LoVo (cell line): ENCODE measurements at places on chromosomes 5 and 9.

DNA sequence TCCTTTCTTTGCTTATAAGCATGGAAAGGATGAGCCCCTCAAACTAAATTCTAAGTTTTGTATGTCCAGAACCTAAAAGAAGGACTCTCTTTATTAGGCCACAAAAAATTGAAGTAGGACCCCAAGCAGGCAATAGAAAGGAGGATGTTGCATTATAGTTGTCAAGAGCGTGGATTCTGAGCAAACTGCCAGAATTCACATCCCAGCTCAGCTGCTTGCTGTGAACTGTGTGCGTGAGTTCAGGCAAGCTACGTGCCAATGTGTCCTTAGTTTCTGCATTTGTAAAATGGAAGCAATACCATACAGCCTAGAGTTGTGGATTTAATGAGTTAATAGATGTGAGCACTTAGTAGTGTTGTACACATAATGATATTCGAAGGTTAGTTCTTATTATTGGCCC is 70.6 kb upstream of the SLC44A1 start:
- DNase-seq, result no peak

GRCh38 chr9:573691-574410 is 267.6 kb upstream of the DMRT1 start:
- DNase-seq, result no peak

- DNase-seq, result no peak
Observed at GRCh38 chr5:39588179-39588578, 163.4 kb upstream of the DAB2 start.

DNA sequence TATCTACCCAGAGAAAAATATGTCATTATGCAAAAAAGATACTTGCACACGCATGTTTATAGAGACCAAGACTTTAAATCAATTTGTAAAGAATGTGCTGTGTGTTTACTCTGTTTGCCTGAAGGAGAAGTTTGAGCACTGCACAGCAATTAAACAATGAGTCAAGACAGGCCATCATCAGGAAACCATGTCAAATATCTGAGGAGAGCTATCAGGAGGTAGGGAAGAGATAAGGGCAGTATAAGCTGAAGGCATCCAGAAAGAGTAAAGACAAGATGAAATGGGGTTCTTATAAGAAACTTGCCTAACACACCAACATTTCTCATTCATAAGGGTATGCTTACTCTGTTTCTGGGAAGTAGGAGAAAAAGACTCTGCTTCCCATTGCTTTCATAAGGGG is 405.8 kb upstream of the PTGER4 start:
- no peak for DNase-seq

DNA sequence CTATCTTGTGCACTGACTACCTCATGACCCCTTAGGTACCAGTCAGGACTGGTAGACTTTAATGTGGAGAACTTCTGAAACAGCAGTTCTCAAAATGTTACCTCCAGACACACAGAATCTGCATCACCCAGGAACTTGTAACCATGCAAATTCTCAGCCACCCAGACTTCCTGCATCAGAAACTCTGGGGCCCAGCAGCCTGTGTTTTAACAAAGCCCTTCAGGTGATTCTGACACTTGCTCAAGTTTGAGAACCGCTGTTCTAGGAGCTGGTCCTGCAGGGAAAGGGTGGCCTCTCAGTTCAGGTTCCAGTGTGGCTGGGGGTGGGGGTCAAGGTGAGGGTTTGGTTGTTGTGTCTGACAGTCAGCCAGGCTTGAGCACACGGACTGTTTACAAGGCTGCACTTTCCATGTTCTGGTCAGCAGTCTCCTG is 28.4 kb downstream of the ZFP62 start:
- no peak for DNase-seq

- no peak for DNase-seq
Observed at GRCh38 chr9:104974053-104974962, 46.4 kb upstream of the ABCA1 start.

- no peak for DNase-seq
Observed at GRCh38 chr5:60274747-60275146, 381.2 kb upstream of the PDE4D start.

DNA sequence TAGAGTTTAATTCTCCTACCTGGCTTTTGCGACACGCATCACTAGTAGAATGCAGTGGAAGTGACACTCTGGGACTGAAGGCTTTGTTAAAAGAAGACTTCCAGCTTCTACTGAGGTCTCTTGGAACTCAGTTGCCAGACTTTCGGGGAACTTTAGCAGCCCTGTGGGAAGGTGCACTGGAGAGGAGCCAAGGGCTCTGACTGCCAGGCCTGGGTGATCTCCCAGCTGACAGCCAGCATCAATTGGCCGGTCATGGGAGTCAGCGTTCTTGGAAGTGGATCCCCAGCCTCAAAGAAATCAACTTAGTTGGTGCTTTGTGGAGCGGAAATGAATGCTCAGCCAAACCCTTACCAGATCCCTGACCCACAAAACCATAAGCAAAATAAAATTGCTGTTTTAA is 87.1 kb downstream of the OSTF1 start:
- DNase-seq, result no peak

- no peak for DNase-seq
Observed at GRCh38 chr5:5179597-5179996, 39.5 kb downstream of the ADAMTS16 start.

DNA sequence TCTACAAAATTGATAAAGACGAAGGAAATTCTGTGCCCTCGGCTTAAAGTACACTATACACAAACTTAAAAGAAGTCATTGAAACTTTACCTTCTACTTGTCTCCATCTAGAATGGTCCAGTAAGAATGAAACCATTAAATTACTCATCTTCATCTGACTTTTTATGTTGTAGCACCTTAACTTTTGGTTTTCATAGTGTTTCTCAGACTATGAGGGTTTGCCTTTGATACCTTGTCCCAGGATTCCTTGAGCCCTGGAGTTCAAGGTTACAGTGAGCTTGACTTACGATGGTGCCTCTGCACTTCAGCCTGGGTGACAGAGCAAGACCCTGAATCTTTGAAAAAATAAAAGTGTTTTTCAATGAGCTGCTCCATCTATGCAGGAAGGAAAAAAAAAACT is 132.2 kb downstream of the CDC42SE2 start:
- no peak for DNase-seq

- no peak for DNase-seq
Observed at GRCh38 chr5:143987264-143987663, 175.3 kb downstream of the HMHB1 start.

DNA sequence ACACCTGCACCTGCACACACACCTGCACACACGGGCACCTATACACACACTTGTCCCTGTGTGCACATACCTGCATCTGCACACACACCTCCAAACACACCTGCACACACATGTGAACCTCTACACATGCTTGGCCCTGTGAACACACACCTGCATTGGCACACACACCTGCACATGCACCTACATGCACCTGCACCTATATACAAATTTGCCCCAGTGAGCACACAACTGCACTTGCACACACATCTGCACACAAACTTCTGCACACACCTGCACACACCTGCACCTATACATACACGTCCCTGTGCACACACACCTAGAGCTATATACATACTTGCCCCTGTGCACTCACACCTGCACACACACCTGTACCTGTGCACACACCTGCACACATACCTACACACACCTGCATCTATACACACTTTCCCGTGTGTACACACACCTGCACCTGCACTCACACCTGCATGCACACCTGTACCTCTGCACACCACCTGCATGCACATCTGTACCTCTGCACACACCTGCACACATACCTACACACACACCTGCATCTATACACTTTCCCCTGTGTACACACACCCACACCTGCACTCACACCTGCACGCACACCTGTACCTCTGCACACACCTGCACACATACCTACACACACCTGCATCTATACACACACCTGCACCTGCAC is 21.5 kb upstream of the LPCAT1 start:
- DNase-seq, result no peak

- DNase-seq, result no peak
Observed at GRCh38 chr9:126700903-126701812, 87.4 kb downstream of the LMX1B start.

GRCh38 chr5:37808945-37809344 is 30.9 kb downstream of the GDNF start:
- no peak for DNase-seq

DNA sequence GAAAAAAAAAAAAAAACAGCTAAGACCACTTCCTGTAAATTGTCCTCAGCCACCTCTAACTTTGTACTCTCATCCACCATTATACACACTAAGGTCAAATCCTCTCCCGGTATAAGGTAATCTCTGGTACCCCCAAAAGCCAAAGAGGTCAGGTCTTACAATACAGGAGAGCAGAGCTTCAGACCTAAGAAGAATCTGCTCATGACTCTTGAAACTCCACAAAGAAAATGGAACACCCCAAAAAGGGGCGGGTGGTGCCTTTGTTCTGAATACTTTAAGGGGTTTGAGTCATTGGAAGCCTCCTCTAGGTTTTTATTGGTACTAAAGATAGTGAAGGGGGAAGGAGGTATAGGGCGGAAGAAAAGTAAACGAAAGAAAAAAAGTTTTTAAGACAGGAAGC is 69.8 kb downstream of the COL15A1 start:
- DNase-seq, result no peak

DNA sequence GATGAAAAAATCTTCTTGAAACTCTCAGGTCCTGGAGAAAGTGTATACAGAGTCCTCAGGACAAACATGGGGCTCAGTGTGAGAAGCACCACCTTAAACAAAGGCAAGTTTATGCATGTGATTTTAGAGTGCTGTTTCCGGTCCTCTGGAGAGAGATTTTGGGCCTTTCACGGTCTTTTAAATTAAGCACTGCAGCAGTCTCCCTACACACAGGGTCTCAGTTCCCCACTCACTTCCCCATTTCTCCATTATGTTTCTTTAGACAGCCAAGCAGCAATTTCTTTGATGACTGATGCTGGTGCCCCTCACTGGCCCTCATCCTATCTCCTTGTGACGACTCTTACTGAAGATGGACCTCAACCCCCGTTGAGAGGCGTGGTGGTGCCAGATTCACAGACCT is 220.2 kb upstream of the CLINT1 start:
- DNase-seq, result no peak

- DNase-seq, result no peak
Observed at GRCh38 chr5:117143406-117143805, 568.8 kb upstream of the SEMA6A start.

GRCh38 chr5:126369995-126370731 is 53.0 kb upstream of the GRAMD2B start:
- DNase-seq, result peak; percentile 31

- DNase-seq, result no peak
Observed at GRCh38 chr5:54610197-54610944, 92.8 kb downstream of the SNX18 start.

GRCh38 chr5:89179731-89180130 is 296.7 kb upstream of the MEF2C start:
- no peak for DNase-seq

- DNase-seq, result no peak
Observed at GRCh38 chr5:161299053-161299452, 247.5 kb downstream of the GABRB2 start.

- DNase-seq, result no peak
Observed at GRCh38 chr5:67515762-67516161, 319.2 kb upstream of the CD180 start.

GRCh38 chr5:142981886-142982820 is 212.0 kb downstream of the ARHGAP26 start:
- DNase-seq, result no peak

GRCh38 chr9:128384801-128385495 is 13.8 kb downstream of the URM1 start:
- DNase-seq, result no peak

DNA sequence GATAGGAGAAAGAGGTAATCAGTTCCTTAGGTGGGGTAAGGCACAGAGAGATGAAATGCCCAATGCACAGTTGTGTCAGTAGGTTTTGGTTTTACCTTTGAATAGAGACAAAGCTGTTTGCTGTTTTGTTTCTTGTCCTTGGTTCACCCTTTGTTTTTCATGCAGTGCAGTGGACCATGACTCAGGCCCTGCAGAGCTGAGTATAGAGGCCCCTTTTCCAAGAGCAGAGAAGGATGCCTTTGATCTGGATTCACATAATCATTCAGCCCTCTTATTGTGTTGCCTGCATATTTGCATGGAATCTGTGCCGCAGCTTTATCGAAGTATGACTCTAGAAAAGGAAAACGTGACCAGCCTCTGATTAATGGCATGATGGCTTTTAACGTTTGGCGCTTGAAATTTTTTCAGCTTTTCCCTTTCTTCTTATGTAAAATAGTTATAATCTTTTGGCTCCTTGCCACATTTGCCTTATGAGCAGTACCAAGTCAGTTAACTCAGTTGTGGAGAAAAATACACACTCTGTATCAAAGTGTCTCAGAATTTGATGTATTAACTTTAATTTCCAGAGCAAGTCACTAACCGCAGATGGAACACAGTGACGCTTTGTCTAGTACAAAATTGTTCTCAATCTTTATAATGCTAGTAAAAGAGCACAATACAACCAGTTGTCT is 197.6 kb downstream of the KDM4C start:
- DNase-seq, result no peak

- DNase-seq, result no peak
Observed at GRCh38 chr5:71782393-71782770, 63.3 kb downstream of the CARTPT start.

DNA sequence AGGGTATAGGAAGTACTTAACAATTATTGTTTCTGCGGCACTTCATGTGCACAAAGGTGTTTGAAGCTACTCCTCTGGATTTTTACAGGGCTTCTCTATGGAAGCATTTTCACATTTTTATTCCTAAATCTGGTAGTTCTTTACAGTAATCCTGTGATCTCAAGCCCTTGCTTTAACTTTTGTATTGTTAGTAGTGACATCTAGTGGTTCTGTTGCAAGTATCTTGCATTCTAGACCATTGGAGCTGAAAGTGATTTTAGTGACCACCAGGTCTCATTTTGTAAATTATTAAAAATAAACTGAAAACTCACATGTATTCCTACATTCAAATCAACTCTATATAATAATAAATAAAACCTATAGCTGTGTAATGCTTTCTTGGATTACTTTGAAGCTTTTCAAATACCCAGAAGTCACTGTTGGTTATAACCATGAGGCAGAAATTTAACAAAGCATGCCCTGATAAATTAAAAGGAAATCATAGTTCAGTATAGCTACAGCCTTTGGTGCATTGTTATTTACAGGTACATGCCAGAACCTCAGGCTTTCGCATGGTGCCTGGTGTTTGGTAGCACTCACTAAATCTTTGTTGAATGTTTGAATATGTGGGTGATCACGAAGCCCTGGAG is 18.9 kb downstream of the RPS23 start:
- DNase-seq, result no peak

DNA sequence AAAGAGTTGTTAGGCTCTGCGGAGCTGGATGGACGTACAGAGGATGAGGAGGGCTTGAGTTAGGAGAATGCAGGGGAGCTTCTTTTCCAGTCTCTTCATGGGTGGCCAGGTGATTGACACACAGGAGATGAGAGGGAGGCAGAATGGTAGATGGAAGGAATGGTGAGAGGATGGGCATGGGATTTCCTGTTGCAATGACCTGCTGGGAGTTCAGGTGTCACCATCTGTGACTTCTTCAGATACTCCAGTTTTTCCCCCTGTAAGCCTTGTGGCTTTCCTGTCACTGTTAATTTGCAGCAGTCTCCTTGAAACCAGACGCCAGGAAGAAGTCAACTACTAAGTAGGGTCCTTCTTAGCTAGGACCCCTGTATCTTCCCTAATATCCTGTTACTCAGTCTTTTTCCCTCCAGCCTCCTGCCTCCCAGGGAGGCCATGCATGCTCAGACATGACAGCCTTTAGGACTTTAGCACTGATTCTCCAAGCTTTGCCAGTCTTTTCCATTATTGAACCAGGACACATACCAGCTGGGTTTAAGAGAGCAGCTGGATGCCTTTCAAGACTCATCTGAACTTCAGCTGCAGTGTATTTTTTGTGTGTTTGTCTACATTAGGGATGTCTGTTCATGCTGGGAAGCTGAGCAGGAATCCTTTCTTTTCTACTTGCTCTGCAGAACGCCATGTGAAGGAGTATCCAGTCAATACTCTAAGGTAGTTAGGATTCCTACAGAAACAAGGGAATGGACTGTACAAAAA is 67.2 kb upstream of the CD180 start:
- no peak for DNase-seq
